ENCODE measurements at places on chromosomes 2 and 18.

- no peak for DNase-seq
Observed at GRCh38 chr2:23516520-23517256, 131.7 kb downstream of the KLHL29 start.

GRCh38 chr2:219218732-219219701 lies at the start of gene ABCB6:
Gene ABCB6, minus strand, starts transcription at chr2:219218958. Its CDS starts 285 bp downstream, at chr2:219218673.
- peak; percentile 97 for DNase-seq

- DNase-seq, result no peak
Observed at GRCh38 chr2:222270396-222270795, 28.4 kb downstream of the PAX3 start.

GRCh38 chr2:38200598-38200997 lies 124.6 kb upstream of the CYP1B1 start:
- DNase-seq, result no peak

- no peak for DNase-seq
Observed at GRCh38 chr2:23769364-23769763, 157.6 kb downstream of the ATAD2B start.

DNA sequence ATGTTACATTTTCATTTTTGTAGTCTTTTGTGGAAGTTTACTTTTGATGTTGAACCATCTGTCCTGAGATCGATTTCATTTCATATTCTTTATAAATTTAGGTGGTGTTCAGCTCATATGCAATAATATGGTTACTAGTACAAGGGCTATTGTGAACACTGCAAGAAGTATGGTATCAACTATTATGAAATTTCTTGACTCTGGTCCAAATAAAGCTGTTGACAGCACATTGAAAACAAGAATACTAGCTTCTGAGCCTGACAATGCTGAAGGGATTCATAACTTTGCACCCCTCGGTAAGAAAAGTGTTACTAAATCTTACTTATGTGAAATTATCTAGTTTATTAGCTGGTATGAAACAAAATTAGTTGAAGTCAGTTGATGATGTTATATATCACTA lies 124.9 kb upstream of the TTC27 start:
- DNase-seq, result no peak

GRCh38 chr2:5699963-5700362 lies 7.8 kb downstream of the SOX11 start:
- no peak for DNase-seq

DNA sequence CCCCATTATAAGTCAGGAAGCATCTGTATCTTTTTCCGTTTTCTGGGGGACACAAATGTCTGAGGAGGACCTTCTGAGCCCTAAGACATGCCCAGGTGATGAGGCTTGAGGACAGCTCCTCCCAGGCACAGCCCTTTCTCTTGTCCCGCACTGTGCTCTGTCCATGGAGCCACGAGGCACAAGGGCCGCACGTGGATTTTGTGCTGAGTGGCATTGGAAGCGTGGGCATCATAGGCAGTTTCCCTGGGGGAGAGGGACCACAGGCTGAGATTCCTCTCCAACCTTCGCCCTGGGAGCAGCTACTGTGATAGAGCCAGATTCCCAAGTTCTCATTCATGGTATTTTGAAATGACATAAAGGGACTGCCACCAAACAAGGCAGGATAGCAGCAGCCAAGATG lies 139.9 kb downstream of the SH3RF3 start:
- DNase-seq, result no peak

DNA sequence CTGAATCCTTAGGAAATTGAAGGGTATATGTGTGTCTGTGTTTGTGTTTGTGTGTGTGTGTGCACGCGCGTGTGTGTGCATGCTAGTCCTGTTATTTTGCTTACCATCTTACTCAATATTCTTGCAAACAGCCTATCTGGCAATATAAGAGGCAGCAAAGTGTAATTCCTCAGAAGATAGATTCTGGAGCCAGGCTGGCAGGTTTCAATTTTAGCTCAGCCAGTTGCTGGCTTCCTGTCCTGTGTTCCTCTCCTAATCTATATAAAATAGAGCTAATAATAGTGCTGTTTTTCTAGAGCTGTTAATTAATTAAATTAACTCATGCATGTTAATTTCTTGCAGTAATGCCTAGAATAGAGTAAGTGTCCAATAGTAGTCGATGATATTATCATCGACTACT lies 256.2 kb downstream of the PIK3C3 start:
- no peak for DNase-seq

- DNase-seq, result no peak
Observed at GRCh38 chr2:171200469-171200868, 39.8 kb upstream of the TLK1 start.

DNA sequence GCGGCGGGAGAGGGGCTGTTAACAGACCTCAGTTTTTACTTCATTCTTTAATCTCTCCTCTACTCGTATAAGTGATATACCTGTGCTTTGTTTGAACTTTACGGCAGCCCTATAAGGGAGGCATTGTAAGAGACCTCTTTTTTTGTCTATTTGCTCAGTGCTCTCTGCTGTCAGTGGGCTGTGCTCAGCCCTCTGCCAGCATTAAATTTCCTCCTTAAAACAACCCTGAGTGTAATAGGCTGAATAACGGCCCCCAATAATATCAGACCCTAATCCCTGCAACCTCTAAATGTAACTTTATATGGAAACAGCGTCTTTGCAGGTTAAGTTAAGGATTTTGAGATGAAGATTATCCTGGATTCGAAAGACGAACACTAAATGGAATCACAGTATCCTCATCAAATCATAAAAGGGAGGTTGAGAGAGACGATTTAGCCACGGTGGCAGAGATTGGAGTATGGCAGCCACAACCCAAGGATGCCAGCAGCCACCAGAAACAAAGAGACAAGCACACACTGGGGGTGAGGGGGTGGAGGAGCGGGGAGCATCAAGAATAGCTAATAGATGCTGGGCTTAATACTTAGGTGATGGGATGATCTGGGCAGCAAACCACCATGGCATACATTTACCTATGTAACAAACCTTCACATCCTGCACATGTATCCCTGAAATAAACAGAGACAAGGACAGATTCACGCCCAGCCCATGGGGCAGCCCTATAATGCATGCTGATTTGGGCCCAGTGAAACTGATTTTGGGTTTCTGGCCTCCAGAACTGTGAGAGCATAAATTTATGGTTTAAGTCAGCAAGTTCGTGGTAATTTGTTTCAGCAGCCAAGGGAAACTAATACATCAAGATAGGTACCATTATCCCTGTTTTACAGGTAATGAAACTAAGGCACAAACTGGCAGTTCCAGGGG lies 894 bp upstream of the FARSB start:
- no peak for DNase-seq

GRCh38 chr2:59583173-59583765 lies 970.2 kb downstream of the BCL11A start:
- DNase-seq, result no peak

DNA sequence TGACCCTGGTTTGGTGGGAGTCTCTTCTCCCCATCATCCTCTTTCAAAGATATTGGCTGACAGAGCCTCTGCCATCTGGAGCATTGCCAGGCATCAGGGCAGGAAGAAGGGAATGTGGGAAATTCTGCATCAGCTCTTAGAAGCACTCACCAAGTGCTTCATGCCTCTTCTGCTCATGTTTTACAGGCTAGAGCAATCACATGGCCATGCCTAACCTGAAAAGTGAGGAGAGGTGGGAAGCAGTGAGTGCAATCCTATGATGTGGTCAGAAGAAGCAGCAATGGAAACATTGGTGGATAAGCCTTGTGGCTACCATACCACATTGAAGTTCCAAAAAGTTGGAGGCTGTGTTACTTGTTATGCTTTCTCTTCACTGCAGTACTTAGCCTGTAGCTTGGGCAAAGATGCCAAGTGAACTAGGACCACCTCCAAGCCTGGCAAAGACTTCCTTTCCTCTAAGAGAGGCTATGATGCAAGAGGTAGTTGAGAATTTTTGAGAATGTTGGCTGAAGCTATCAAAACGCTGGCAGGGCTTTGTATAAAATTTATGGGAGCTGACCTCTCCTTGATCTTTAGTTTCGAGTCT lies 64.1 kb downstream of the BCL2L11 start:
- no peak for DNase-seq

DNA sequence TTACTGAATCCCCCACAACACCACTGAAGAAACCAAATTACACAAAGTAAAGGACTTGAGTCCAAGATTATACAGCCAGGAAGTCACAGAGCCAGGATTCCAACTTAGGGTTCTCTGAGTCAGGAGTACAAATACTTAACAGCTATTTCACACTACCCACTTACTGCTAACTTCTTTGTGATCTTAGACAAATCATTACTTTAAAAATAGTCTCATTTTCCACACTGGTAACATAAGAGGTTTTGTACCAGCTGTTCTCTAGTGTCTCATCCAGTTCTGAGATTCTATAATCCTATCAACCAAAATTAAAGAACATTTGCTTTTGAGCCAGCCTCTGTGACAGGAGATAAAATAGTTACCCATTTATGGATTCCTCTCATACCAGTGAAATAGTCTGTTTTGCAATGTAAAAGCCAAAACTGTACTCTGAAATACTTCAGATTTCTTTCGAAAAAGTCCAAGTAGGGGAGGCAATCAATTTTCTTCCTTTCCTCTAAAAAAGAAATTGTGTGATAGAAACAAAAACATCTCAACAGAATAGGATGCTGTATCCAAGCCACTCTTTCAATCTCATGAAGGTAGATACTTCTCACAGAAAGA lies 157.6 kb downstream of the LRATD1 start:
- no peak for DNase-seq

DNA sequence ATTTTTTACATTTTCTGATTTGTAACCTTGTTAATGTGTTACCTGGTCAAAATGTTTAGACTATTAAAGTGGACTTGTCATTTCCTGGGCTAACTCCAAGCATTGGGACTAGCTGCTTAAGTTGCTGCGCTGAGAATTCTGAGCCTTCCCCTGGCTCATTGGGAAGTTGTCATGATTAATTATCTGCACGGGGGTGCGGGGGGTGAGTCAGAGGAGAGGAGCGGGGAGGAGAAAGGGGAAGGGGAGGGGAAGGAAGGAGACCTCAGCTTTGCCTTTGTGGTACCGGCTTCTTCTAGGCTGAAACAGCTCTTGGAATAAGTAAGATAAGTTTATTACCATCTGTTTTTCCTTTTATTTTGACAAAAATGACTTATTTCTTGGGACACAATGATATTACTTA lies 52.9 kb upstream of the APCDD1 start:
- DNase-seq, result no peak

DNA sequence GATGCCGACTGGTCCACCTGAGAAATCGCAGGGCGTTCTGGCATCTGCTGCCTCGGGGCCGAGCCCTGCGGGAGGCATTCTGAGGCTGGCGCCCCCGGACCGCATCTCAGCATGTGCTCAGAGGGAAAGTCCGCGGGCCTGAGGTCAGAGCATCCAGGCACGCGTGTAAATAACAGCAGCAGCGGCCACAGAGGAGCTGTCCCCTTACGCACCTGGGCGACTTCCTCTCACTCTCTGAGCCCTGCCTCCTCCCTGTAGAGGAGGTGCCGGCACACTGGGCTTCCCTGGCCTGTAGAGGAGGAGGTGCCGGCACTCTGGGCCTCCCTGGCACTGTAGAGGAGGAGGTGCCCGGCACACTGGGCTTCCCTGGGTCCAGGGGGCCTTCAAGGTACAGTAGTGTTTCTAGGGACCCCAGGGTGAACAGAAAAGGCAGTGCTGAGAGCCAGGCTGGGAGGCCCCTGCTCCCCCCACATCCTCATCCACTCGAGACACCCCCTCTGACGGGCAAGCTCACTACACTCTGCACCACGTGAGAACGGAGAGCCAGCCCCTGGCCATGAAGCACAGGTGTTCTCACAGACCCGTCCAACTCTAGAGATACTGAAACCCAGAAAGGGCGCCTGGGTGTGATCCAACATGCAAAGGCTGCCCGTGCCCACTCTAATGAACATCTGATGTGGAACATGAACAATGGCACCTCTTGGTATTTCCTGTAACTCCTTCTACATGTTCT lies 263.5 kb downstream of the HDAC4 start:
- DNase-seq, result no peak

DNA sequence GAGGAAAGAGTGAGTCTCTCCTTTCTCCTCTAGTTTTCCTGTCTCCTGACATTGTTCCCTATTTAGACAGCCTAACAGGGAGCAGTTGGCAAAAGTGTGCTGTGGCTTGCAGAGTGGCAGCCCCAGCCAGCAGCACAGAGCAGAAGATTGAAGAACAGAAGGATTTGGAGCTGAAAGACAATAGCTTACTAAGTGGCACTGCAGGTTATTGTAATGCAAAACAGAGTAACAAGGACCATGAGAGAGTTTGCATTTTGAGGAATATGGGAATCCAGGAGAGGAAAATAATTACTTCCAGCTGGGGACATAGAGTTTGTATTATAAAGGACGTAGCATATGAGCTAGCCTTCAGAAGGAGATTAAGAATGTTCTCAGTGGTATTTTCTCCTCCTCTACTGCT lies 342.4 kb downstream of the AKAIN1 start:
- peak; percentile 36 for DNase-seq

GRCh38 chr2:84704505-84705244 lies 176.2 kb downstream of the TRABD2A start:
- DNase-seq, result no peak

GRCh38 chr2:191697870-191698269 lies 19.9 kb downstream of the NABP1 start:
- DNase-seq, result no peak

DNA sequence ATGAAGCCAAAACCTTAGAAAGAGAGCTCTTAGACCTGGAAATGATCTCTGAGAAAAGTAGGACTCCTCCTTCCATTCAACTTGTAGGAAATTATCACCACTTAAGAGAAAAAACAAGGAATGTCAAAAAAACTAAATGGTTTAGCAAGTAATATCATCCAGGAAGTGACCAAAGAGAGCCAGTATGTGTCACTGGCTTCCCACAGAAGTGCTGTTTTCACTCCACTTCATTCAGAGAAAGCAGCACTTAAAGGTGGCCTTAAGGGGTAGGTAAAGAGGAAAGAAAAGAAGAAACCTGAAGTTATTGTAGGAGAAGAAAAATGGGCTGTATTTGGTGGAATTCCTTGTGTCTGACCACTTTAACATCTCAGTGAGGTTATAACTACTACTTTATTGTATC lies 414.4 kb upstream of the ETAA1 start:
- DNase-seq, result no peak

GRCh38 chr2:119520696-119521432 lies 3.4 kb downstream of the SCTR start:
- no peak for DNase-seq

DNA sequence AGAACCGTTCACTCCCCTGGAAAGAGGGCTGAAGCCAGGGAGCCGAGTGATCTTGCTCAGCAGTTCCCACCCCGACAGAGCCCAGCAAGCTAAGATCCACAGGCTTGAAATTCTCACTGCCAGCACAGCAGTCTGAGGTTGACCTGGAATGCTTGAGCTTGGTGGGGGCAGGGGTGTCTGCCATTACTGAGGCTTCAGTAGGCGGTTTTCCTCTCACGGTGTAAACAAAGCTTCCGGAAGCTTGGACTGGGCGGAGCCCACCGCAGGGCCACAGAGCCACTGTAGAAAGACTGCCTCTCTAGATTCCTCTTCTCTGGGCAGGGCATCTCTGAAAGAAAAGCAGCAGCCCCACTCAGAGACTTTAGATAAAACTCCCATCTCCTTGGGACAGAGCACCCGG lies 180.8 kb downstream of the WDR7 start:
- DNase-seq, result no peak

GRCh38 chr18:79580498-79581171 lies 99.0 kb upstream of the CTDP1 start:
- DNase-seq, result no peak

- DNase-seq, result no peak
Observed at GRCh38 chr2:109143214-109144187, 14.5 kb downstream of the SH3RF3 start.

GRCh38 chr2:57693177-57693576 lies 353.4 kb upstream of the VRK2 start:
- DNase-seq, result no peak
